ENCODE measurements at places on chromosomes 7 and 10.

- DNase-seq, result peak; percentile 77
Measured at GRCh38 chr10:93554760-93555432, 11.6 kb upstream of the FFAR4 start.

DNA sequence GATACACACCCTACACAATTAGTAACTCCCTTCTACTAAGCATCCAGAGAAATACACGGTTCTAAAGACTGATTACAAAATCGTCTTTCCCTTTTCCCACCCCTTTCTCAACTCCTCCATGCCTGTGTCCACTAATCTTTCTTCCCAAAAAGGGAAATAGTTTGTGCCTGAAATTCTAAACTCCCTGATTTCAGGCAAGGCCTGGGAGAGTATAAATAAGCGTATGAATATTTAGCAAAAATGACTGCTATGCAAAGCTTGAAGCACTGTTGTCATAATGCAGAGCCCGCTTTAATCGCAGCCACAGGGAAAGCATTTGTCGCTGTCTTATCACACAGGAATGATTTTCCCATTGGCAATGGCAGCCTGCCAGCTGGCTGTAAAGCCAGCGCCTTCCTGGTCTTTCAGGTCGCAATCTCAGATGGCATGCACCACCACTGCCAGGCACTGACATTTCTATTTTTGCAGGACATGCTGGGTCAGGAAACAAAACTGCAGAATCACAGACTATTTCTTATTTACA lies 142.9 kb upstream of the PCGF5 start:
- no peak for DNase-seq

- no peak for DNase-seq
Measured at GRCh38 chr7:139782932-139783331, 5.1 kb upstream of the HIPK2 start.

DNA sequence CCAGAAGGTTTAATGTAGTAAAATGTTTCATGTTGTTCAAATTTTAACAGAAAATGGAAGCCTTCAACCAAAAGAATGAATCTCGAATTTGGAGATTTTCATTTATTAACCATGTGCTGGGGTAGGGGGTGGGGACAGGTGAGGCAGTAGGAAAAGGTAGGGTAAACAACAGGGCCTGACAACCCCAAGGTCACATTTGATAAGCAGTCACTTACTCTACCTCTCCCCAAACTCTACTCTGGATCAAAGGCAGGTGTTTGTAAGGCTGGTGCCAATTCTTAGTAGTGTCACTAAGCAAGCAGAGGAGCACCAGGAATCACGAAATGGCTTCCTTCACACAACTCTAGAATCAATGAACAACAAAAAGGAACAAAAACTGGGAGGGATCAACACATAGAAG lies 138.0 kb downstream of the ZFAND4 start:
- DNase-seq, result no peak

DNA sequence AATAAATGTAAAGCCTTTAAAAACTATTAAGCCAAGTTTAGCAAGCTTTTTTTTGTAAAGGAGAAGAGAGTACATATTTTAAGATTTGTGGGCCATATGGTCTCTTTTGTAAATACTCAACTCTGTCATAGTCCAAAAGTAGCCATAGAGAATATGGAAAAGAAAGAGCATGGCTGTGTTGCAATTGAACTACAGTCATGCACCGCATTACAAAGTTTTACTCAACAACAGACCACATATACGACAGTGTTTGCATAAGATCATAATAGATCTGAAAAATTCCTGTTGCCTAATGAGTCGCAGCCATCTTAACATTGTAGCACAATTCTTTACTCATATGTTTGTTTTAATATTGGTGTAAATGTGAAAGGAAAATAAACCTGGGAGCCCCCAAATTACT lies 440.8 kb downstream of the HTR7 start:
- no peak for DNase-seq

- DNase-seq, result peak; percentile 83
Measured at GRCh38 chr10:32379318-32379949, 32.5 kb upstream of the EPC1 start.

DNA sequence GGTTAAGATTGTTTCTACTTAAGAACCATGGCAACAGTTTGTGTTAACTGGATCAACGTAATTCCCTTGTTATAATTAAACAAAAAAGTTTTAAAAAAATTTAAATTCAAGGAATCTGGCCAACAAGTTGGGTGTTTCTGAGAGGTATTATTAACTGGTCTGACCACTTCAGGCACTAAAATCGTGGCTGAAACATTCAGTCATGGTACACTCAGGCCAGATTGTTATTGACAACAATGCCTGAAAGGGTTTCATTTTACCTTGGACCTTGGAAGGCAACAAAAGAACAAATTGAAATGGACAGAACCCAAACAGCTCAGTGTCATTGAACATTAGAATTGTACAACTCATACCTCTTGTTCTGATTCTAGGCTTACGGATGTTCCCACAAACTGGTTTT lies 103.3 kb upstream of the ARMC3 start:
- DNase-seq, result no peak

DNA sequence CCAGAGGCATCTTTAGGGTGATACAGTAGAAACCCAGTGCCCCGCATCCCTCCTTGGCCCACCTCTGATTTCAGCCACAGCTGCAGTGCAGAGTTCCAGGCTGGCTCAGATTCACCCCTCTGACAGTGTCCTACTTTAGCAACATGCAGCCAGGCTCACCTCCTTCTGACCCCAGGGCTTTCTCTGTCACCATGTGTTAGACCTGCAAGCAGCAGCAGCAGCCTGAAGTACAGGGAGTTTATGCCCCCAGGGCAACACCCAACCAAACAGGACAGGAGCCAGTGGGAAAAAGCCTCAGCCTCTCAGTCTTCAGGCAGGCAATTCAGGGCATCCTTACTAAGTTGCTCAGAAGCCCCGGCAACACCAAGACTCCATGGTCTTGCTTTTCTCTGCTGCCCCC lies 109.0 kb upstream of the PLXNA4 start:
- no peak for DNase-seq

- DNase-seq, result peak; percentile 17
Measured at GRCh38 chr7:44470135-44470479, 20.4 kb downstream of the NUDCD3 start.
